ENCODE measurements at places on chromosomes 6 and 20.

GRCh38 chr6:79864421-79864820 is 82.9 kb downstream of the ELOVL4 start:
- no peak for DNase-seq

- DNase-seq: peak; percentile 43
Observed at GRCh38 chr6:105263685-105264610, 84.1 kb upstream of the POPDC3 start.

DNA sequence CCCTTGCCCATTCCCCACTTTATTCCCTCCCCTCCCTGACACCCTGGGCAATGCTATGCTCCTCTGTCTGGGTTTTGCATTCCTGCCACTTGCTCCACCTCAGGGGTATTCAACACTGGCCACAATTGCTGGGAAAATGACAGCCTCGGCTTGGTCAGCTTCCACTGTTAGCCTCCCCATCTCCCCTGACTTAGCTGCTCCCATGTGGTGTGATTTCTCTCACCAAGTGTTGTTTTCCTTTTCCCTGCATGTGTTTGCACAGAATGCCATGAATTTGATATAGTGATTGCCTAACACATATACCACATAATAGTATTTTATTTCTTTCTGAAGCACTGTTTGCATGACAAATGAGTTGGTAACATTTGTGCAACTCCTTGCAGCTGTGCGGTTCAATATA is 1.4 kb upstream of the LEMD2 start:
- no peak for DNase-seq

DNA sequence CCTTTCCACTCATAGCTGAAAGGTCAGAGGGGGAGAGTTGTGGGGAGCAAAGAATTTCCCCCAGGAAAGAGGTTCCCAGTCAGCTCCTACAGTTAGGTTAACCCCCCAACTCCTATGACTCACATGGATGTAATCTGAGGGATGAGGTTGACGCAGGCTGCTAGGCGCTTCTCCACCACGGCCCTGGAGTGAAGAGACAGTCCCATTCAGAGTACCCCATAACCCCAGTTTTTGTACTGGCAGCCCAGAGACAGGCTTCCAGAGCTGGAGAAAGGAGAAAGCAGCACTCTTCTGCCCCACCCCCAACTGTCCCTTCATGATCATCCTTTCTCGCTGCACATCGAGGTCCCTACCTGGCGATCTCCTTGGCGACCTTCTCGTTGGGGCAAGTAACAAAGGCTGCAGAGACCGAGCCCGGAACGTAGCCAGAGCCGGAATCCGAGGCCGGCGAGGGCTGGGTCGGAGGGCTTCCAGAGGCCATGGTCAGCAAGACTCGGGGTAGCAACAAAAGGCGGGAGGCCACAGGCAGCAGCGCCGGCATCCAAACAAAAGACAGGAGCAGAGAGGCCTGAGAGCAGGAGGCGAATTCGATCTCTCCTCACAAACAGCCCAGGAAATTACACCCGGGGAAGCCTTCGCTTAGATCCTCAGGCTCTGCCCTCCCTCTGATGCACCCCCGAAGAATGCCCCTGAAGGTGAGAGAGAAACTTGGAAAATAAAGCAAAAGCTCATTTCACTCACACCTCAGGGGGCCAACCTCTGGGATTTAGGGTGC is 592 bp downstream of the CUTA start:
- DNase-seq: peak; percentile 39

DNA sequence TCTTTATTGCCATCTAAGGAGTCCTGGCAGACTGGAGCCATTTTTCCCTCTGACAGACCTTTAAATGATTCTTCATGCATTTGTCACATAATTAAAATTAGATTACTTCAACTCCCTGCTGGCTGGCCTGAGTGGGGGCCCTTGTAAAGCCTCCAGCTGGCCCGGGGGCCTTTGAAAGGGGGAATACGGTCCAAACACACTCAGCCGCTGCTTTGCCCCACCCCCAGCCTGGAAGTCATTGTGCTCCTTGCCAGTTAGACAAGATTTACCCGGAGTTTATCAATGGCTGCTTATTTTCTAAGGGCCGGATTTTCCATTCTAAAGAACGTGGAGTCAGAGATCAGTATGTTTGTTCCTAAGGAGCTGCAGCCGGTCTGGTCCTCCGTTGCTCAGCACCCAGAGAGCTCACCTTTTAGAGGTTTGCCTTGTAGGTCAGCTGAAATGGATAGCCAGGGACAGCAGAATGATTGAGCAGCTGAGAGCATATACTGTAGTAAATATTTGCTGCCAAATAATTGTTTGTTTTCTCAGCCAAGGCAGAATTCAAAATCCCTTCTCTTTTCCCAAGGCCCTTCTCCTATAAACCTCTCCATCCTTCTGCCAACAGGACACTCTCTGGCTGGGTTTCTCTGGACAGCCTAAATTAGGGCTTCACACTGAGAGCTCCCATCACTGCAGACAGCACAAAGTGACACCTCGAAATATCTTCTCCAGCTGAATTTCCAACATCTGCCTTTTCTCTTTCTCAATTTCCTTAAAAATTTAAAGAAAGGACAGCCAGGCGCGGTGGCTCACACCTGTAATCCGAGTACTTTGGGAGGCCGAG is 68.4 kb upstream of the RBM24 start:
- no peak for DNase-seq
